ENCODE measurements at places on chromosomes 4 and X.

- H3K36me3 ChIP-seq: no peaks in the 10 kb centered on the region
- no peak overlapping the region for H3K4me3 ChIP-seq
- no peak for DNase-seq
- H3K27me3 ChIP-seq: no peaks in the 10 kb centered on the region
Observed at GRCh38 chr4:54363037-54363436, 133.9 kb downstream of the PDGFRA start.

GRCh38 chr4:144589512-144589911, 56.4 kb upstream of the HHIP start:
- no peak overlapping the region for H3K4me3 ChIP-seq
- H3K27me3 ChIP-seq: no peaks in the 10 kb centered on the region
- DNase-seq: no peak

GRCh38 chr4:54971474-54971950, 153.9 kb downstream of the KDR start:
- no peak for DNase-seq
- H3K27me3 ChIP-seq: peaks cover 13% of the 10 kb centered on the region

DNA sequence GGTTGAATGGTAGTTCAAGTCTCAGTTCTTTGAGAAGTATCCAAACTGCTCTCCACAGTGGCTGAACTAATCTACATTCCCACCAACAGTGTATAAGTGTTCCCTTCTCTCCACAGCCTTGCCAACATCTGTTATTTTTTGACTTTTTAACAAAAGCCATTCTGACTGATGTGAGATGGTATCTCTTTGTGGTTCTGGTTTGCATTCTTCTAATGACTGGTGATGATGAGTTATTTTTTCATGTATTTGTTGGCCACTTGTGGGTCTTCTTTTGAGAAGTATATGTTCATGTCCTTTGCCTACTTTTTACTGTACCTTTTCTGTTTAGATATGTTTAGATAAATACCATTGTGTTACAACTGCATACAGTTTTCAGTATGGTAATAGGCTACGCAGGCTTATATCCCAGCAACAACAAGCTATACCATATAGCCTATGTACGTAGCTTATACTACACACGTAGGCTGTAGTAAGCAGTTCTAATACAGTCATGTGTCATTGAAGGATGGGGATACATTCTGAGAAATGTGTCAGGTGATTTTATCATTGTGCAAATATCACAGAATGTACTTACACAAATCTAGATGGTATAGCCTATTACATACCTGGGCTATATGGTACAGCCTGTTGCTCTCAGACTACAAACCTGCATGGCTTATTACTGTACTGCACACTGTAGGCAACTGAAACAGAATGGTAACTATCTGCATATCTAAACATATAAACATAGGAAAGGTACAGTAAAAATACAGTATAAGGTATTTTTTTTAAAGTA, 28.1 kb downstream of the KLHL8 start:
- H3K4me3 ChIP-seq: no peak overlapping the region
- H3K36me3 ChIP-seq: peaks cover 6% of the 10 kb centered on the region
- no peak for DNase-seq
- no peak overlapping the region for H3K27ac ChIP-seq
- H3K27me3 ChIP-seq: no peaks in the 10 kb centered on the region
